WTC11 (cell line): ENCODE measurements at places on chromosomes 1 and 21. TPM values are rescaled to one million over a fixed set of nuclear protein-coding genes. Genes with fewer than 3 reads are reported as not detected.

The FAM78B gene
- 2.2 to 2.7 TPM (median 2.6 TPM) in 3 replicates for total RNA-seq

DNA sequence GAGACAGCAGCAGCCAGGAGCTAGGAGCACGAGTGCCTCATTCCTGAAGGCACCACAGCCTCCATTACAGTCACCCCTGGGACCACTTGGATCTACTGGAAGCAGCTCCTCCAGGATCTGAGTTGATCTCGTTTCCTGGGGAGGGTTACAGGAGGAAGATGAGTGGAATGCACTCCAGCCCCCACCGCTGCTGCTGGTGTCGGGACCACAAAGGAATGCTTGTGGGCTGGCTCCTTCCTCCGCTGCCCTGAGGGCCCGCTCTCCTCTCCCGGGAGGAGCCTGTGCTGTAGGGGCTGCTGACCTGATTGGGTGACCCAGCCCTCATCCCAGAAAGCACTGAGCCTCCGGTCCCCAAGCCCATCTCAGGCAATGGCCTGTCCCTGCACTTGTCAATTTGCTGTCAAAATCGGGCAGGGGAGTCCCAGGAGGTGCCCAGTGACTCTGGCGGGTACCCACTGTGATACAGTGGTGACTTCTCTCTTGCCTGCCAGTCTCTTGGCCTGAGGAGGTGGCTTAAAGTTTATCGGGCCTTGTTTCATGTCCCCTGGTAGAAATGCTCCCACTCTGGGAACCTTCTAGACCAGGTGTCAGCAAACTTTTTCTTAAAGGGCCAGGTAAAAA, 23.1 kb downstream of the IL10RB start:
- DNase-seq, result no peak

DNA sequence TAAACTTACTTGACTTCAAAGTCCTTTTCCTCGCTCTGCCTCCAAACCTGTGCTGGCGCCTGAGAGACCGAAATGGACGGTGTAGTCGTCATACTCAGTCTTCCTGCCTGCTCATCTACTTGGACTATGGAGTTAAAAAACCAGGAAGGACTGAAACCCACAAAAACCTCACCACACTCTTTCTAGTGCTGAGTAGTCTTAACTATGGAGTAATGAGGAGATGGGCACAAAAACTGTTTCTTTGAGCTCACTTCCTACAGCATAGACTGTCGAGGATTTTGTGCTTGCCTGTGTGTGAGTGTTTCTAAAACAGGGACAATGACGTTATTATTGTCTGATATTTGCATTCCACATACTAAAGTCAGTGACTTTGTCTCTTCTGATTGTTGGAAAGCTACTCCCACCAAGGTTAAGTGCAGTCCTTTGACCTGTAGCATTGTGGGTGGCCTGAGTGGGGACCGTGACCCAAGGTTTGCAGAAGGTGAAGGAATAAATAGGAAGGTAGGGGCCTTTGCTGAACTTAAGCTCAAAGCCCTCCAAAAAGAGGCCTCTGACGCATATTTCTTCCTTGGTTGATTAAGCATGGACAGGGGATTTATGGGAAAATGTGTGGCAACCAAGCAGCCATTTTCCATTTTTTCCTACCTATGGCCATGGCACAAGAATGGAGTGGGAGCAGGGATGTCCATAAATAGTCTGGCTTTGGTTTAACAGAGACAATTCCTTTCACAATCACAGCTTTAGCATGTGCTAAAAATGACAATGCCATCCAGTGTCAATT, 109.6 kb downstream of the ZBTB18 start:
- no peak for DNase-seq

DNA sequence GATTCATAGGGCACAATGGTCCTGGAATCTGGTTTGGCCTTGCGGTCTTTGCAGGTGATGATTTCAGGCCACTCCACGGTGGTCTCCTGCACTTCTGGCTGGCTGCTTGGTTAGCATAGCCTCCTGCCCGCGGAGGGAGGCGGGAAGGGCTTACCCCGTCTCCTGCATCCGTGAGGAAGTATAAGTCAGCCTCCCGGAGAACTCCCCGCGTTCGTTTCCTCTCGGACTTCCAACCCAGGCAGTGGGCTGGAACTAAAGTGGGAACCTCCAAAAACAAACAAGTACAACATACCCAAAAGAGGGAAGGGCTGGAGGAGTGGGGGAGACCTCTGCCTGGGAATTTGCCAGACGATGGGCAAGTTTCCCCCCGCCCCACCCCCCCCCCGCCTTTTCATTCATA, 939 bp upstream of the CCN1 start:
- DNase-seq, result peak; percentile 45

The CTTNBP2NL gene
- total RNA-seq, result 28.5 to 32.8 TPM (median 32.0 TPM) in 3 replicates

DNA sequence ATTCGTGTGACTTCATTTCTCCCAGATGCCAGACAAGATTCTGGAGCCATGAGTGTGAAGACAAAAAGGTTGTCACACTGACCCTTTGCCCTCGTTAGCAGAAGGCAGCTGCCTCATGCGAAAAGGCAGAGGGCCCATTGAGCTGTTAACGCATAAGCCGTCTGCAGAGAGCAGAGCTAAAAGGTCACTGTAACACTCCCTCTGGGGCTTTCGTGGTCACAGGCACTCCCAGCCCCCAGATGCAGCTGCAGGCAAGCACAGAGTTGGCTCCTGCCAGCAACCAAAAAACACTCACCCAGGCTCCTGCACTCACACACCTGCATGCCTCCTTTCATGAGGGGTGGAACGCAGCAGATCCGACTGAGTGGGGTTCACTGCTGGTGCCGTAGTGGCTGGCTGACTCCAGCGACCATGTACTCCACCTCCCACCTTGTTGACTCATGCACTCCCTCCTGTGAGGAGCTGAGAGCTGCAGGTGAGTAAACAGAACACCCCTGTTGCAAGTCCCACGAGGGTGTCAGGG, 287.5 kb downstream of the SMYD3 start:
- no peak for DNase-seq

The CLEC20A gene
- total RNA-seq, result not detected in 3 replicates

DNA sequence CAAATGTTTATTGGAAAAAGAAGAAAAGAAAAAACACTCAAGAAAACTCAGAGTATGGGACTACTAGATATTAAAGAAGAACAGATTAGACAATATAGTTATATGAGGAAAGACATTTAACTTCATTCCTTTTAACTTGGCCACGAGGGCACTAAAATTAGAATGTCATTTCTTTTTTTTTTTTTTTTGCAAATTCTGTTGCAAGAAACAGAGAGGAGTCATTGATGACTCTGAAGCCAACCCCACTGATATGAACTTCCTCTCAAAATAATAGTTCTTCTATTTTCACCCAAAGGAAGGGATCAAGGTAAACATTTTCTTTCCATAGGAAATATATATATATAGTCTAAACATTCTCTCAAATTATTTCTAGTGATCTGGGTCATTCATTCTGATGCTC, 24.6 kb upstream of the PEX19 start:
- no peak for DNase-seq

DNA sequence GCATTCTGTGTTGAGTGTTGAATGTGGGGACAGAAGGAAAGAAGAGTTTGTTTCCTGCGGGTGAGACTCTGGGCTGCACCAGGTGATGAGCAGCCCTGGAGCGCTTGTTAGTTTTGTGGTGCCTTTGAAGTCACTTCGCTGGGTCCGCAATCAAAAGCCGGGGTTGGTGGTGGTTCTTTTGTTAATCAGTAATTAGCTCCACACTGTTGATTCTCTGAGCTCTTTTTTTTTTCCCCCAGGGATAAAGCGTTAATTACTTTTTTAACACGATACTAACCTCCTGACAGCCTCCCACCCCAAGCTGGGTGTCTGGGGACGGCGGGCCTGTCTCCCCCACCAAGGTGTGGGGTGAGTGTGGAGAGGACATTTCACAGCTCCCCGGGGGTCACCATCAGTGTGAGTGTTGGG, 56.6 kb downstream of the AGPAT3 start:
- DNase-seq, result no peak

DNA sequence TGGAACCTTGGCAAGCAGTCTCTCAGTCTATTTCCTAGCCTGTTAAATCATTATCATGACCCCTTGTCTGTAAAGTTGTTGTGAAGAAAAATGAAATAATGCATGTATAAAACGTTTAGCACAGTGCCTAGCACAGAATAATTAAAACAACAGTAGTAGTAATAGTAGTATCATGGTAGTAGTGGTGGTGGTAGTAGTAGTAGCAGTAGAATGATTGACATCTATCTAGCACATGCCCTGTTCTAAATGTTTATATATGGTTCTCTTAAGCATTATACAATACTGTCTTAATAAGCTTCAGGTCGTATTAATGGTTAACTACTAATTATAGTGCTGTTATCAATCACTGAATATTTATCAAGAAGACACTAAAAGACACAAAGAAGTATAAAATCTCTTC, 46.7 kb downstream of the GPR3 start:
- no peak for DNase-seq

The GPR25 gene
- total RNA-seq, result 0.14 to 0.16 TPM in 2 of 3 replicates, not detected in the other

DNA sequence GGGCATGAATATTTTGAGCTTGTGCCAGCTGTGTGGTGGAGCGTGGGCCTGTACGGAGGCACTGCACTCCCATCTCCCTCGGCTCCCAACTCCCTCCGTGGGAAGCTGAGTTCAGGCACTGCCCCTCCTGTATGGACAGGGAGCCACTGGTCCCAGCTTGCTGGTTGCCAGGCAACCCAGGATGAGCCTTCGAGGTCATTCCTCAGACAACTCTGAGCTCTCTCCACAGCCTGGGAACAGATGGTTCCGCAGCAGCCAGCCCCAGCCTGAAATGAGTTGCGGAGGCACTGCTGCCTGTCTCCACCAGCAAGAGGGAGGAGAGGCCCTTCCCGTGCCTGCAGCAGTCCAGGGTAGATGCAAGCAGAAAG, 58.4 kb upstream of the TENT5B start:
- peak; percentile 49 for DNase-seq

DNA sequence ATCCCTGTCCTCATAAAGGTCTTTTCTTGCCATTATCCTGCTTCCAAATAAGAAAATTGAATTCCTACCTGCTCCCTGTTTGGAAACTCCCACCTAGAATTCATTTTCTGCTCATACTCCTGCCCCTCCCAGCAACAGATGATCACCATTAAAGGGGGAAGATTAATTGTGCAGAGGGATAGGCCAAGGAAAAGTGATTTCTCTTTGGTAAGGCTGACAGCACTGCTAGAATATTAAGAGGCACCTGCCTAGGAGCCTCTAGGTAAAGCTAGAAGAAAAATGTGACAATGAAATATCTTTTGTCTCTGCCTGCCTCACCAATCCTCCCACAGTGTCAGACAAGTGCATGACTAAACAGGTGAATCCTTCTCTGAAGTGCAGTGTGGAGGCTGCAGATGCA, 77.0 kb upstream of the SPATA6 start:
- no peak for DNase-seq

- DNase-seq, result no peak
These were observed 83.1 kb upstream of the CSF3R start for GRCh38 chr1:36565576-36566501.

DNA sequence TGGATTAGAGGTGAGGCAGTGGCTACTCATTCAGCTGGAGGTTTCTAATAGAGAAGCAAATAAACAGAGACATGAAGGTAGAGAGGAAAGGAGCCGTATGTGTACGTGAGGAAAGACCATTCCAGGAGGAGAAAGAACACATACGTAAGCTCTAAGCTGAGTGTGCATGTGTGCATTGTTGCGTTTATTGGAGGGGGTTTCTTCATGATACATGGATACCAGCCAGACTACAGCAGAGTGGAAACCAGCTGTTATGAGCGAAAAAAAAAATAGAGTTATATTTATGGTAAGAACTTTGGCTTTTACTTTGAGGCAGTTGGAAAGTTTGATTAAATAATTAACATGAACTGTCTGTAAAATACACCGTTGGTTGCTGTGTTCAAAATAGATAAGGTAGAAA, 173.4 kb upstream of the RGS18 start:
- DNase-seq, result no peak

The LACTBL1 gene
- not detected in 3 replicates for total RNA-seq

The PCBP3 gene
- 8.5 to 14.0 TPM (median 11.8 TPM) in 3 replicates for total RNA-seq

The C1QTNF12 gene
- total RNA-seq, result 8.5 to 10.3 TPM (median 8.5 TPM) in 3 replicates

DNA sequence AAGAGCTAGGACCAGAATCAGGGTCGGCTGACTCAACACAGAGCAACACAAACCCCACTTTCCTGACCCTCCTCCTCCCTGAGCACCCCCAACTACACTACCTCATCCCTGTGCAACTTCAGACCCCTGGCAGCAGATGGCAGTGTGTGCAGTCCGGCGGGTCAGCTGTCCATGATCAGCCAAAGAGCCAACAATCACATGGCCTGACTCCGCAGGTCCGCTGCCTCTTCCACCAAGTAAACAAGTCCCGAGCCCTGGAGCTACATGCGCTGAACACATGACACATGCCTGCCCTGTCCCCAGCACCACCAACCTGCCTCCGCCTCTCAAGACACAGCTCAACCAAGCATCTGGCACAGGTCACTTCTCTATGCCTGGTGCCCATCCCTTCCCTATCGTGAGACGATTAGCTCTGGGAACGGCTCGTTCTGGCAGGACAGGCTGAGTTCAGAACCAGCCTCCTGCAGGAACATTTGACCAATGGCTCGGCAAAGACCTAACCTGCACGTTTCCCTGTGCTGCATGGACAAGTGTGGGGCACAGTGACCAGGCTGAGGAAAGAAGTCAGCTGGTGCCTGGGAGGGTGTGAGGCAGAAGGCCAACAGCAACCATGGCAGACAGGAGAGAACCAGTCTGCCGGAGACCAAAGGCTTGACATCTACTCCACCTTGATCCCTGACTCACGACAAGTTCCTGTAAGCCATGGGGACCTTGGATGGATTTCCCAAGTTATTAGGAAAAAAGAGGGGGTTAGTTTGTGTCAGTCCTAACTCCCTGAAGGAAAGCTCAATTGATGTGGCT, 60.3 kb downstream of the CD46 start:
- DNase-seq, result peak; percentile 55

GRCh38 chr1:109104364-109105151, 9.4 kb upstream of the ELAPOR1 start:
- no peak for DNase-seq

DNA sequence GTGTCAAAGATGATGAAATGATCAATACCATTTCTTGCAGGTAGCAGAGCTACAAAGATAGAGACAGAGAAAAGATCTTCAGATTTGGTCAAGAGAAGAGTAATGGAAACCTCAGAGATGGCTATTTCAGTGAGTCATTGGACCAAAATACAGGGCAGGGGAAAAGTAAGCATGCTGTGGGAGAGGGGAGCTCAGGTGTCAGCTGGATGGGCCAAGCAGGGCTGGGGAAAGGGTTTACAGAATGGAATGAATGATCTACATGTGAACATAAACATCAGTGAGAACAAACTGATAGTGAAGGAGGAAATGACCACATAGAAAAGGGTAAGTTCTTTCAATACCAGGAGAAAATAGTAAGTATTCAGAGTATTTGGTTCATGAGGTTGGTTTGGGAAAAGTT, 61.4 kb upstream of the CNN3 start:
- DNase-seq, result no peak

DNA sequence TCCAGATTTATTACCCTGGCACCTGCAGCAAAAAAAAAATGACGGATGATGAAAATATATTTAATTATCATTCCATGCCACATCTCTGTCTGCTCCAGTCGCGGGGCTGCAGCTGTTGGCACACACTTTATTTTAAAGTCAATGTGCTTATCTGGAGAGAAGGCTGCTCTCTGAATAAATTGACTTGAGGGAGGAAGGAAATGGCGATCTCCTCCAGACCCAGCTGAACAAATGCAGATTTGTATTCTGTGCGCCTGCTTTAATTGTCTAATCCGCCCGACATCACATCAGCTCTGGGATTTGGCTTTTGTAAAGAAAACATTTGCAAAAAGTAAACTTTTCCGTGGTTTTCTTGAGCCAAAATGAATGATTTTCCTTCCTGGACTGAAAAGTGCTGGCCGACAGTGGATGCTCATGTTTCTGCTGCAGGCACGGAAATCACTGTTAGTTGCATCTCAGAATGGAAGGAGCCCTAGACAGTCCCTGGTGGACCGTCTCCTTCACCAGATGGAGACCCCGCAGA, 150.2 kb downstream of the CAMTA1 start:
- no peak for DNase-seq
